ENCODE measurements at places on chromosomes 6 and 20.

- no peak for DNase-seq
Observed at GRCh38 chr6:135592276-135592675, 94.7 kb upstream of the AHI1 start.

DNA sequence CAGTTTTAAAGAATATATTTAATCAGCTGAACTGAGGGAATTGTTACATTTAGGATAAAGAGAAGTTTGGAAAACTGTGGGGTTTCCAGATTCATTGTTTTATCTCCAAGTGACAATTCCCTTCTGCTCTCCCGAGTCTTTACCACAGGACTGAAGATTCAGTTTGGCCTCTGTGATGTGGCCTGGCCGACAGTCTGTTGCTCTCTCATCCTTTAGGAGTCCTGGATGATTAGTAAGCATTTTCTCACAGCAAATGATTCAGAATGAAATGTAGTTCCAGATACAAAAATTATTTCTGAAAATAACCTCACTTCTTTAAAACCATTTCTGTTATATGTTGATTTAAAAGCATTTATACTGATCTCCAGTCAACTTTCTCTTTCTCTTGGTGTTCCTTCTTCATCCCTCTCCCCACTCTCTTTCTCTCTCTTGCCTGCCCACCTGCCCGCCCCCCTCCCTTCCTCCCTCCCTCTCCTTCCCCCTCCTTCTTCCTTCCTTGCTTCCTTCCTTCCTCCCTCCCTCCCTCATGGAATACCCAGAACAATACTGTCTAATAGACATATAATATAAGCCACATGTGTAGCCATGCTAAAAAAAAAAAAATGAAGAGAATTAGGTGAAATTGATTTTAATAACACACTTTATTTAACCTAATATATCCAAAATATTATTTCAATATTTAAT, 254.9 kb downstream of the PRL start:
- DNase-seq = no peak

DNA sequence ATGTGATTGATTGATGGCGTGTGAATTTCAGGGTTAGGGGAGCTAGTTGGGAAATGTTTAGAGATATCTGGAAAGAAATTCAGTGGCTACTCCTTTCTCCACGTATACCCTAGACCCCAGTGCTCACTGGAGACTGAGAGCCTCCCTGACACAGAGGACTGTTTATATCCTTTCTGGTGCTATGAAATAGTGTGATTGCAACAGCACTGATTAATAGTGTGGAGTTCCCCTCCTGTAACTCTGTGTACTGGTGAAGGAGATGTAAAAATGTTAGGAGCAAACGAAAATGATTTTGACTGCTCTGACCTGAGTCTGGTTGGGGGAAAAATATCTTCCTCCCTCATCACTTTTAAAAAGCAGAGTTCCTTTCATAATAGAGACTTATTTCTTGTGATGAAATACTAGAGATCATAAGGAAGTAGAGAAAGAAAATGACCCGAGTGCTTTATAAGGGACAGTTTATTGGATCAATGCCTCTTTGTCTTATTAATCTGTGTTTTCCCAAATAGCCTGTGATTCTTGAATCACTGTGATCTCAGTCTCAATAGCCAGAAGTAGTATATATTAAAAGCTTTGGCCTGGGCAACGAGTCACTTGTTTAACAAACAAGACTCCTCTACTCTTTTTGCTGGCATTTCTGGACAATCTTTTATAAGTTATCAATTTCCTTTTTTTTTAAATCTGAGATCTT, 92.3 kb downstream of the RNF182 start:
- DNase-seq = no peak

GRCh38 chr20:61493798-61494305, 241.8 kb downstream of the CDH4 start:
- DNase-seq = no peak

- DNase-seq = peak; percentile 60
Observed at GRCh38 chr6:118894425-118895260, 691 bp downstream of the ASF1A start.

GRCh38 chr6:131285548-131285947, 150.3 kb downstream of the AKAP7 start:
- no peak for DNase-seq

GRCh38 chr6:110285306-110286060, 72.7 kb downstream of the METTL24 start:
- DNase-seq = no peak

- DNase-seq = no peak
Observed at GRCh38 chr6:71474942-71475341, 186.3 kb downstream of the OGFRL1 start.

GRCh38 chr6:163490826-163491577, 76.5 kb downstream of the QKI start:
- peak; percentile 1 for DNase-seq

DNA sequence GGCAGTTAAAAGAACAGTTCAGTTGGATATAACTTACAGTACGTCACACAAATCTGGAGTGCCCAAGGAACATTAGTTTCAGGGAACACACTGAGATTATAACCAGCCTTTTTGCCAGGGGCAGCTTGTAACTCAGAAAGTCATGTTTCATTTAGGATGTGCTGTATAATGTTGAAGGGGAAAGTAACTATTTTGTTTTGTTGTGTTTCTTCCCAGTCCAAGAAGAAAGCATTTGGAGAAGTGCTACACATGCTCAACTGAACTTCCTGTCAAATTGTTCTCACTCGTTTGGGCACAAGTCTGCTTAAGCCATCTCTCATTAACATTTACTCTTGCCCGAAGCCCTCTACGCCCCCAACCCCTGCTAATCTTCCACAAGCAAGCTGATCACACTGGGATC, 157.9 kb downstream of the BTBD9 start:
- DNase-seq = no peak

DNA sequence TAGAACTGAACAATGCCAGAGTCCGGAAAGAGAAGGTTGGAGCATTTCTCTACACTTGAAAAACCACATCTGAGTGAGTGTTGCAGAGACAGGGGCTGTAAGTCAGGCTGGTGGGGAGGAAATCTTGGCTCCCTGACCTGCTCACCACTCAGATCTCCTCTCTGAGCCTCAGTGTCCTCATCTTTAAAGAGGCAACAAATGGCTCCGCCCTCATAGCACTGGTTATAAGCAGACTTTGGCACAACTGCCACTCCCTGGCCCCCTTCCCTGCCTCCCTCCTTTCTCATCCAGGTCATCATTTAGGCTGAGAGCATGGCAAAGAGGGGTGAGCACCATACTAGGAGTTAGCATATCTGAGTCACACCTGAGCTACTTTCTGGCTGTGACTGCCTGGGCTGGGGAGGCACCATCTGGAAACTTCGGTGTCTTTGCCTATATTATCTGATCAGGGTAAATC, 10.6 kb downstream of the SIRPG start:
- no peak for DNase-seq

DNA sequence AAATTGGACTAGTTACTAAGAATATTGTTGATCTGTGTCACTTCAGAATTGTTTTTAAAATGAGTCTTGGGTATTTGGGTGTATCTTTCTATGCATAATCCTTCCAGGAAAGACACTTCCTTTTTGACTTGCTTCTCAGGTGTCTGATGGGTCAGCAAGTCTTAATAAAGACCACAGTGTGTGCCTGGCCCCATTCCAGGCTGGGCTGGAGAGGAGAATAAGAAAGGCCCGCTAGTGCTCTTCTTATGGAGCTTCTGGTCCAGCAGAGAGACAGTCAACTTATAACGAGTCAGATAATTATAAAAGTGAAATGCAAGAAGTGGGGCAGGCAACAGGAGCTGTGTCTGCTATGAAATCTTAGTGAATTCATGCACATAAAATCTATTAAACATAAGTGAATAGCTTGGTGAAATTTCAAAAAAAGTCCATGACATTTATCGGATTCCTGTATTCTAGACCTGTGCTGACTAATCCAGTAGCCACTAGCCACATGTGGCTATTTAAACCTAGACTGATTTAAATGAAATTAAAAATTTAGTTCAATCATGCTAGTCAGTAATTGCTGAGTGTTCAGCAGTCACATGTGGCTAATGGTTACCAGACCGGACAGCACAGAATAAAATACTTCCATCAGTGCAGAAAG, 42.6 kb downstream of the RNF144B start:
- no peak for DNase-seq

DNA sequence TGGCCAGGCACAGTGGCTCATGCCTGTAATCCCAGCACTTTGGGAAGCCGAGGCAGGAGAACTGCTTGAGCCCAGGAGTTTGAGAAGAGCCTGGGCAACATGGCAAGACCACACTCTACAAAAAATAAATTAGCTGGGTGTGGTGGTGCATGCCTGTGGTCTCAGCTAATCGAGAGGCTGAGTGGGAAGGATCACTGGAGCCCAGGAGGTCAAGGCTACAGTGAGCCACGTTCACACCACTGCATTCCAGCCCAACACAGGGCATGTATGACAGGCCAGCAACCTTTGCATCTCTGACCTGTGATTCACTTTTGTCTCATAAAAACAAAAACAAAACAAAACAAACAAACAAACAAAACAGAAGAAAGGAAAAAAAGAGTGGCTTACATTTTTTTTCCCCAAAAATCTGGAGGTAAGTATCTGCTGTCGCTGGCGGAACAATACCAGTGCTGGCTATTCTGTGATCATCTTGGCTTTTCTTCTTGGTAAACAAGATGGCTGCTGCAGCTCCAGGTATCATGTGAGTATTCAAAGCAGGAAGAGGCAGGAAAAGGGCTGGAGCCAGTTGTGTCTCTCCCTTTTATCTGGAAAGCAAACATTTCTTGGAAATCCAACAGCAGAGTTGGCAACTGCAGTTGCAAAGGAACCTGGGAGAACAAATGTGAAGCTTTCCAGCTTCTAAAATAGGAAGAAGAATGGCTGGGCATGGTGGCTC, 40.4 kb upstream of the ZMYND8 start:
- no peak for DNase-seq

DNA sequence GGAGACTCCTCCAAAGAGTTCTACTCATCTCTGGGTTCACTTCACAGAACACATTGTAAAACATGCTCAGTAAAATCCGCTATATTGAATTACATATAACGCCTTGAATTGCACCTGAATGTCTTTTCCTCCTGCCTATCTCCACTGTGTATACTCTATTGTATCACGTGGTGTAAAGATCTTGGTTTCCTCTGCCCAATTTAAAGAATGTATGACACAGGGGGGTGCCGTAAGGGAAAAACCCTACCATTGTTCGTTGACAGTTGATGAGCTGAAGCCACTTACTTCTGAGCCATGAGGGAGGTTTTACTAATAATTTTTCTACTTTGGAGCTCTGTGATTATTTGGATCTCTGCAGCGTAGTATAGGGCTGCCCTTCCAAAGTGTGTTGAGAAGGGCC, 6.0 kb downstream of the ASF1A start:
- no peak for DNase-seq

DNA sequence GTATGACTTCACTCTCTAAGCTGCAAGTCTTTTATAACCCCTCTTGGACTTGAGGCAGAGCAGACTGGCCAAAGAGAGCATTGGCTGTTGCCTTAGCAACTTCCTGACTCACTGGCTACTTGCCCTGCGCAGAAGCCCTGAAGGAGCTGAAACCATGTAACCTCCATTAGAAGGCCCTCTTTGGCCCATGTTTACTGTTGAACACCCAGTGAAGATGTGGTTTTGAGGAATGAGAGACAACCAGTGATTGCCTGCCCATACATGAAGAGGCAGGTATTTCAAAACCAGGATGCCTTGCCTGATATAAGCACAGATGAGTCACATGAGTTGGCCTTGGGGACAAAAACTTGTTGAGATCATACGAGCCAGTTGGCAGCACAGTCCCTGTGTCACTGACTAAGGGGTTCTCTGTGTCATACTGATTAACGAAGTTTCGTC, 182.5 kb downstream of the EDN1 start:
- no peak for DNase-seq

- DNase-seq = no peak
Observed at GRCh38 chr20:63854069-63854765, 7.1 kb upstream of the ABHD16B start.

GRCh38 chr20:40775561-40776146, 86.6 kb upstream of the MAFB start:
- DNase-seq = no peak

DNA sequence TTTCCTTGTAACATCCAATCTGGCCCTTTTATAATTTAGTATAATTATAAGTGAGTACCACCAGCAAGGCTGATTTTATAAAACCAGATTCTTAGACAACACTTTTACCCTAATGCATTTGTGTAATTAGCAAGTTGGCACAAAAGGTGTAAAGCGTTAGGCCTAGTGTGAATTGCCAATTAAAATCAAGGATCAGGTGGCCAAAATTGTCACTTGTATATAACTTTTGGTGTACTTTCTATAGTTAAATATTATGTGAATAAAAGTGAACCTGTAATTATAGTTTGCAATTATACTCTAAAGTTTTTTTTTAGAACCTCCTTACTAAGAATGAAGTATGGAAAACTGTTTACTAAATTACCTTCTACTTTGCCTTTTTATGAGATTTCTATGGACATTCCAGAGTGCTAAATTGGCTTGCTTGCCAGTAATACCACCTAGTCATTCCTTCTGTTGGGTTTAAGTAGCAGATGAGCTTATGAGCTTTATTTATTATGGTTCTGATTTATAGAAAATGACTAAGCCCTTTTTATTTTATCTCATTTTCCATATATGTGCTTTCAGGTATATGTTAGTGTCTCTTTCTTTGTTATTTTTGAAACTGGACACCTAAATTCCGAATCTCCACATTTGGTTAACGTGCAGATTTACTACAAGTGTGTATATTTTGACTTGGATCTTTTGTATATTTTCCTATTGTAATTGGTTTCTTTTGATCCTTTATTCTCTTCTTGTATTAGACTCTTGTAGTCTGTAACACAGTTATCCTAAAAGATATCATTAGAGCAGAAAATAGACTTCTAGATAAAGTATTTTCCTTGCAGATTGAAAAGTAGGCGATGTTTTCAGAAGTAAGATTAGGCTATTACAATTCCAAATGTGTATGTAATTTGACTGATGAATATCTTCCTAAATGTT, 3.9 kb downstream of the STXBP5 start:
- no peak for DNase-seq

- DNase-seq = no peak
Observed at GRCh38 chr6:44071670-44072451, 55.4 kb downstream of the MRPL14 start.

DNA sequence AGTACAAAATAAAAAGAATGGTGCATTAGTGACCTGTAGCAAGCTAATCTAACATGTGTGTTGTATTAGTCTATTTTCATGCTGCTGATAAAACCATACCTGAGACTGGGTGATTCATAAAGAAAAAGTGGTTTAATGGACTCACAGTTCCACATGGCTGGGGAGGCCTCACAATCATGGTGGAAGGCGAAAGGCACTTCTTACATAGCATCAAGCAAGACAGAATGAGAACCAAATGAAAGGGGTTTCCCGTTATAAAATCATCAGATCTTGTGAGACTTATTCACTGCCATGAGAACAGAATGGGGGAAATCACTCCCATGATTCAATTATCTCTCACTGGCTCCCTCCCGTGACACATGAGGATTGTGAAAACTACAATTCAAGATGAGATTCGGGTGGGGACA, 45.4 kb upstream of the AIG1 start:
- DNase-seq = no peak

GRCh38 chr6:155778336-155778735, 322.7 kb upstream of the NOX3 start:
- no peak for DNase-seq

DNA sequence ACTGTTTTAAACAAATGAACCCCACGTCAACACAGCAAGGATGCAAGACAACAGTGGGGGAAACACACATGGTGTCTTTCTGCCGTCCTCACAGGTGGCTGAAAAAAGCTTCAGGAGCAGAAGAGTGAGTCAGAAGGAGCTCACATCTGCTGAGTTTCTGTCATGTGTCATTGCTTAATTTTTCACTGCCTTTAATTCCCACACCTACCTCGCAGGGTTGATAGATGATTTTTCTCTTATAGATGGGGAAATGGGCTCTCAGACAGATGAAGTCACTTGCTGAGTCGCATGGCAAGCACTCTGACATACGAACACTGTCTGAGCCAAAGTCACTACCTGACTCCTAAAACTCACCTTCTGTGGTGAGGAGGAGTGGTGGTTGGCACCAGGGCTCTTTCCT, 28.3 kb upstream of the CARMIL1 start:
- no peak for DNase-seq
